ENCODE measurements at places on chromosomes 3 and 15. TPM values are rescaled to one million over a fixed set of nuclear protein-coding genes. Genes with fewer than 3 reads are reported as not detected.

DNA sequence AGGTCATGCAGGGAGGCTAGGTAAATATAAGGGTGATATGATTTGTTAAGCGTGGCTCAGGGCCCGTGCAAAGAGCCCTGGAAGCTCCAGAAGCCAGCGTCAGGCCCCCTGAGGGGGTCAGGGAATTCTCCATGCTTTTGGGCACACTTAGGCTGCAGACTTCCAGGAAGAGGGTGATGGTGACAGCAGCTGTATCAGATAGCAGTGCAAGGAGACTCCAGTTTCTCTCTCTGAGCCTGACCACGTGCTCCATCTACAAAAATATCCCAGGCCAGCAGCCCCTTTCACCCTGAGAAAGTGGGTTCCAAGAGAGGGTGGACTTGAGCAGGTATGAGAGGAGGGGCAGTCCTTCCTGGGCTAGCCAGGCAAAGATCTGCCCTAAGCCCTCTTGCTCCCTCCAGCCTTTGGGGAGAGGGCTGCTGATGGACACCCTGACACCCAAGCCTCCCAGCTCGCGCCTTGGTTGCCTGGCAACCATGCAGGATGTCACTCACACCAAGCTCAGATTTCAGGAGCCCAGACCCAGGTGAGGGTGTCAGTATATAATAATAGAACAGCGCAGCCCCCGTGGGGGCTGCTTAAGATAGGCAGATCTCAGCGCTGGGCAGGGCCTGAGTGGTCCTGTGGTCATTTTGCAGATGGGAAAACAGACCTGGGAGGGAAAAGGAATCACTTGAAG, 35.8 kb downstream of the ATP2B2 start:
- DNase-seq, result no peak

- DNase-seq, result no peak
Observed at GRCh38 chr3:189094539-189094938, 77.2 kb upstream of the TPRG1 start.

- DNase-seq, result peak; percentile 91
Observed at GRCh38 chr3:170961616-170962400, 53.4 kb upstream of the EIF5A2 start.

The CPLX3 gene
- total RNA-seq, result not detected

- DNase-seq, result no peak
Observed at GRCh38 chr3:27728195-27729087, 6.3 kb upstream of the EOMES start.

DNA sequence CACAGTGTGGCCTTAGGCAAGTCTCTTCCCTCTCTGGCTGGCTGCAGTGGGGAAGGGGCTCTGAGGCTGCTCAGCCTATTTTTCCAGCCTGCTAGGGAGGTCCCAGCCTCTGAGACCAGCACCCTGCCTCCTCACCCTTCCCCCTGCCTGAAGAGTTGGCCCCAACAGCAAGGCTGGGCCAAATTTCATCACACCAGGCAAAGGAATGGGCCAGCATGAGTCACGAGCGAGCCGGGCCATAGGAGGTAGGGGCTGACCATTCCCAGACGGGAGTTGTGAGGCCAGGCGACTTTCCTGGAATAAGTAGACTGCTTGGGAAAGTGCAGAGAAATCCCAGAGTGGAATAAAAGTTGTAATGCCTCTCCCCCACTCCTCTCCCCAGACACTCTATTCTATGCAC, 5.7 kb upstream of the FBLN2 start:
- DNase-seq, result no peak

DNA sequence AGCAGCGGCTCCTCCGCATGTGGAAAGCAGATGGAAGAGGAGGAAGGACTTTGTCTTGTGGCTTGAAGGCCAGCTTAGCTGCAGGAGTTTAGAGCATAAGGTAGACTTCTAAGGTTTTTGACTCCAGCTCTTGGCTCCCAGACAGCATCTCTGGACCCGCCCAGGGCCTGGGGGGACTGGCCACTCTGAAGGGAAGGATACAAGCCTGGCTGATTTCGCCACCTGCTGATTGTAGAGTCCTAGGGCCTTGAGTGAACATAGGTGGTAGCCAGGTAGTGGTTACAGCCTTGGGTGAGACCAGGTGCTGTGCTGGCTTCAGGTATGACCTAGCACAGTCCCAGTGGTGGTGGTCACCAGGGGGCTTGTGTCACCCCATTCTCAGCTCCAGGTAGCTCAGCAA, 48.4 kb upstream of the RPL35A start:
- no peak for DNase-seq

The ONECUT1 gene
- not detected for total RNA-seq

The TNFSF10 gene
- 3.4 TPM for total RNA-seq

The DPPA2 gene
- 0.51 TPM for total RNA-seq

The DENND4A gene
- 4.5 TPM for total RNA-seq

The TMCO5A gene
- not detected for total RNA-seq

GRCh38 chr3:122581622-122582021, 4.2 kb downstream of the PARP15 start:
- DNase-seq, result no peak

The VPS33B gene
- total RNA-seq, result 22.4 TPM

The MCCC1 gene
- total RNA-seq, result 7.7 TPM

- no peak for DNase-seq
Observed at GRCh38 chr3:18208856-18209255, 216.3 kb downstream of the SATB1 start.

DNA sequence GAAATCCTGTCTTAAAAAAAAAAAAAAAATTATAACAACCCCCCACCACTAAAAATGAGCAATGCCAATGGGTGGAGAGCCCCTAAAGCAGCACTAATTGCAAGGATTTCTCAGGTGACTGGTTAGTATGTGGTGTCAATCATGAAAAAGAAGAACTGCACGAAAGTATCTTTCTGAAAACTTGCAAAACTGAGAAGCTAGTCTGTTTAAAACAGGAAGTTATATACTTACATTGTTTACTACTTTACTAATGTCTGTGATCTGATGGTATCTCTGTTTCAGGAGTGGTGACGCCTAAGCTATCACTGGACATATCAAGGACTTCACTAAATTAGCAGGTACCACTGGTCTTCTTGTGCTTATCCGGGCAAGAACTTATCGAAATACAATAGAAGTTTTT, at the start of gene CCR3:
TSS of gene CCR3 (plus strand) at position 341 of the 400 bp plus-strand sequence. CDS start 22,699 bp downstream, outside the sequence.
- DNase-seq, result no peak

- peak; percentile 1 for DNase-seq
Observed at GRCh38 chr3:22887664-22888291, 315.3 kb upstream of the UBE2E2 start.

Data from Caki2 (cell line).